ENCODE measurements at places on chromosomes 7 and 10.

GRCh38 chr10:5556576-5556975, 31.8 kb downstream of the CALML3 start:
- DNase-seq = no peak

DNA sequence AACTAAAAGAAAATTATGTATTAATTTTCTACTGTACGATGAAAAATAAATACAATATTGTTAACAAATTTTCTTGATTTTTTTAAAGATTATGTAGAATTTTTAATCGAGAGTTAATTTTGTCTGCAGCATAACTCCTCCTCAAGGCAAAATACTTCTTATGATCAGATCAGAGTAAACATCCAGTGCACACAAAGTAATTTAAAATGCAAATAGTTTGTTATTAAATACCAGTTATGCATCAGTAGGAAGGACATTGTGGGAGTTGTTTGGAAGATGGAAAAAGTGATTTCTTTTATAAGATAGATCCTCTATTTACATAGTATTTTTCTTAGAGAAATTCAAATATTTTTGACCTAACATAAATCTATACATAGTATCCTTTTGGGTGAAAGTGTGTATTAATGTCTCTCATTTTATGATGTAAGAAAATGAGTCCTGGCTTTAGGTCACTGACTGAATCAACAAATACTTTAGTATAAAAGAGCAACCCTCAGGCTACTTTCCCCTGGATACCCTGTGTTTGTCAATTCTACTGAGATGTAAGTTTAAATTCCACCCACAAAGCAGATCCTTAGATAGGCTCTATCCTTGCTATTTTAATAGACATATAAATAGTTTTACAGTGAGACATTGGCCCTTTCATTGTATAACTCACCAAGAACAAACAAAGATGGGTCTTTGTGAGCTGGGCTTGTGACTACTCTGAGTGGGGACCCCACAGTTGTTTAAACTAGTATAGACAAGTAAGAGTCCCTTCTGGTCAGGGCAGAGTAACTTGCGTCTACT, 1133.7 kb downstream of the GATA3 start:
- DNase-seq = no peak

DNA sequence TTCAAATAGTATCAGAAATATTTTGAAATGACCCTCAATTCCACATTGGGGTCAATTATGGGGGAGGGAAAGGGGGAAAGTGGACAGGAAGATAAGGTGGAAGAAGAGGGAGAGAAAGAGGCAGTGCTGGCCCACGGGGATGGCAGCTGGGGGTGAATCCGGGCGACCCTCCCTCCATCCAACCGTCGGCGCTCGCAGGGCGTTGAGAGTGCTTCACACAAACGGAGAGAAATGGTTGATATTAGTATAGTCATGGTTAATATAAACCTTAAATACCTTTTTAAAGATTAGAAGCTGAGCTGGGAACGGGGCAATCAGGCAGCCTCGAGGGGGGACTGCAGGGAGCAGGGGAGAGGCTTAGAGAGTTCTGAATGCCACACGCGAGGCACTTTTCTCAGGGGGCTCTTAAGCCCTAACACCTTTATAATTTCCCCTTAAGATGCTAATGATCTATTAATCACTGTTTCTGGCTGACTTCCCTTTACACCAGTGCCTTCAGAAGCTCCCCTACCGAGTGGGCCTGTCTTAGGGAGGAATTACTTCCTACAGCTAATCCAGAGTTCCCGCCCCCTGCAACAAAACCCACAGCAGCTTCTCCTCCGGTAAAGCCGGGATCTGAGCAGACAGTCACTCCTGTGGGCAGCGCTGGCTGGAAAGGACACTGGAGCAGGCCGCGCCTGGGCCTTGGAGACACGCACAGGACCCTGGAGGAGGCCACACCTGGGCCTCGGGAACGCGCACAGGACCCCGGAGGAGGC, 39.5 kb downstream of the PRKAG2 start:
- no peak for DNase-seq

GRCh38 chr10:36675458-36675880, 449.9 kb upstream of the ANKRD30A start:
- peak; percentile 61 for DNase-seq

GRCh38 chr7:148871551-148871950, 12.5 kb downstream of the EZH2 start:
- DNase-seq = no peak

GRCh38 chr7:70325509-70326101, 727.3 kb downstream of the AUTS2 start:
- no peak for DNase-seq

DNA sequence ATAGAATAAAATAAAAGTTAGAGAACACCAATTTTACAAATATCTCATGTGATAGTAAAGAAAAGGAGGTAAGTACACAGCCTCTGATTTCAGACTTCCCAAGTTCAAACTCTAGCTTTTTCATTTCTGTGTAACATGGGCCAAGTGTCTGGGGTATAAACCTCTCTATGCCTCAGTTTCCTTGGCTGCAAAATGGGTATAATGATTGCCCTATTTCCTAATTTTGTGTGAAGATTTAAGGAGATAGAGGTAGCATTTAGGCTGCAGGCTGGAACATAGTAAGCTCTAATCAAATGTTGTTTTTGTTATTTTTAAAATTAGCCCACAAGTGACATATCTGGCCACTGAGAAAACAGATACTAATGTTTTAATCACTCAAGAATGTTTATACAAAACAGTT, 26.1 kb upstream of the EPC1 start:
- no peak for DNase-seq

DNA sequence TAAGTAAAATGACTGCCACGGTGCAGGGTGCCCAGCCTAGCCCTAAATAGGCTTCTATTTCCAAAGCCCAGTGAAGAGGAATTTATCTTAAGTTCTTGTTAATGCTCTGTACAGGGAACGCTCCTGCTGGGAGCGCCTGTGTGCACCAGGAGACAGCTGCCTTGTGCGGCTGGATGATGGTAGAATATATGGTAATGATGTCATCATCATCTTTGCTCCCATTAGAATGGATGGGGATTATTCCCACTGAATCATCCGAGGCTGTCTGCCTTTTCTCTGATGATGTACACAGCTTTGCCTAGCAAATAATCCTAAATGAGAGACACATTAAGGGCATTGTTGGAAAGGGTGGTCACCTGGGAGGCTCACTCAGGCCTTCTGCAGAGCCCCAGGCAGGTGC, 928.1 kb downstream of the CCSER2 start:
- DNase-seq = no peak

DNA sequence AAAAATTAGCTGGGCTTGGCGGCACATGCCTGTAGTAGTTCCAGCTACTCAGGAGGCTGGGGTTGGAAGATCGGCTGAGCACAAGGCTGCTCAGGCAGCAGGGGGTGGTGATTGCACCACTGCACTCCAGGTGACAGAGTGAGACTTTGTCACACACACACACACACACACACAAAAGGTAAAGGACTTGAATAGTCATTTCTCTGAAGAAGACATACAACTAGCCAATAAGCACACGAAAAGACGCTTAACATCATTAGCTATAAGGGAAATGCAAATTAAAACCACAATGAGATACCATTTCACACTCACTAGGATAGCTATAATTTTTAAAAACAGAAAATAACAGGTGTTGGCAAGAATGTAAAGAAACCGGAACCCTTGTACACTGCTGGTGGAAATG, 48.6 kb downstream of the HIP1 start:
- no peak for DNase-seq

Measured in HS-27A (cell line).